ENCODE measurements at places on chromosomes 16 and 17. TPM values are rescaled to one million over a fixed set of nuclear protein-coding genes. Genes with fewer than 3 reads are reported as not detected.

LAT gene
- polyA plus RNA-seq, result 1.6 TPM

TRPV3 gene
- polyA plus RNA-seq, result 0.42 TPM

HBQ1 gene
- polyA plus RNA-seq, result 151 TPM

KRTAP4-9 gene
- polyA plus RNA-seq, result not detected

CD300C gene
- polyA plus RNA-seq, result 0.16 TPM

UTS2R gene
- polyA plus RNA-seq, result not detected

TOP2A gene
- 163 TPM for polyA plus RNA-seq

C16orf46 gene
- 1.7 TPM for polyA plus RNA-seq

STH gene
- polyA plus RNA-seq, result not detected

CCL14 gene
- polyA plus RNA-seq, result not detected

MEIOB gene
- 136 TPM for polyA plus RNA-seq

TBC1D3H gene
- polyA plus RNA-seq, result not detected

All from K562 (cell line).